Progenitor cell of endocrine pancreas (in vitro differentiated cells): ENCODE measurements at places on chromosomes 5 and 9.

- no peak overlapping the region for H3K27ac ChIP-seq
- peaks cover 10% of the 10 kb centered on the region for H3K4me1 ChIP-seq
- no peak for DNase-seq
Measured at GRCh38 chr5:110342683-110343082, 383.8 kb downstream of the TMEM232 start.

- DNase-seq, result no peak
- H3K27ac ChIP-seq, result no peak overlapping the region
- H3K4me3 ChIP-seq, result no peak overlapping the region
- no peaks in the 10 kb centered on the region for H3K4me1 ChIP-seq
- no peaks in the 10 kb centered on the region for H3K27me3 ChIP-seq
Measured at GRCh38 chr9:89204801-89205200, 26.2 kb upstream of the SHC3 start.

DNA sequence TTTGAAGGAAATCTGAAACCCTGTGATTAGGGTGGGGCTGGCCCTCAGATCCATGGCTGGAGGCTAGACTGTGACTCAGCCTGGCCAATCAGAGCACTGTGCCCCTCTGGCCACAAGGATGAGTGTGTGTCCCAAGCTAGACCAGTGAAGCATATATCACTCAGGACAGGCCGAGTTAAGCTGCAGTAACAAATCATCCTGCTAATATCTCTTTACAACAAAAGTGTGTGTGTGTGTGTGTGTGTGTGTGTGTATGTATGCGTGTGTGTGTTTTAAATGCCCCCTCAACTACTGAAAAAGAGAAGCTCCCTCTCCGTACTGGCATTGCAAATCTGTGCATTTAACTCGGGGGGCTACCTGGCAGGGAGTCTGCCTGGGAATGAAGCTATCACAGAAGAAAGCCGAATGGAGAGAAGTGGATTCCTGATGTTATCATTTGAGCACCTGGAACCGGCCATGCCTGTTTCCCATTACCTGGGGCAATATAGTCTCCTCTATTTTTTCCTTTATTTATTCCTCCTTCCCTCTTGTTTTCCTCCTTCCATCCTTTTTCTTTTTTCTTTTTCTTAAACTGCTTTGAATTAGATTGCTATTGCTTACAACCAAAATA is 25.6 kb downstream of the STC2 start:
- H3K4me1 ChIP-seq, result peaks cover 42% of the 10 kb centered on the region
- no peak overlapping the region for H3K4me3 ChIP-seq
- H3K27me3 ChIP-seq, result peaks cover 4% of the 10 kb centered on the region
- peak overlapping the region; percentile 94 for H3K27ac ChIP-seq

DNA sequence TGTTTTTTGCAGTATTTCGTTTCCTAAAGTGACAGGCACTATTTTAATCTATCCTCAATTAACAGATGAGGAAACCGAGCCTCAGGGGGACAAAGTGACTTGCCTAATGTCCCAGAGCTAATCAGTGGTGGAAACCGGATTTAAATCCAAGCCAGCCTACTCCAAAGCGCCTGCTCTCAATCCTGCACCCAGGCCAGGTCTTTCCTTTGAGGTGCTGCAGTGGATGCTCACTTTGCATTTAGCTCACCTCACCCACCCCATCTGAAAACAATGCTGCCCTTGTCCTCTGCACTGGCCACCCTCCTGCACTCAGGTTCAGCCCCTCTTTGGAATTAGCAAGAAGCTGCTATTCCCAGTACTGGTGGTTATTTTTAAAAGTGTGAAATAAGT is 16.0 kb downstream of the ANGPTL2 start:
- H3K4me1 ChIP-seq, result peaks cover 6% of the 10 kb centered on the region
- peaks cover 4% of the 10 kb centered on the region for H3K36me3 ChIP-seq
- DNase-seq, result no peak
- no peak overlapping the region for H3K4me3 ChIP-seq

DNA sequence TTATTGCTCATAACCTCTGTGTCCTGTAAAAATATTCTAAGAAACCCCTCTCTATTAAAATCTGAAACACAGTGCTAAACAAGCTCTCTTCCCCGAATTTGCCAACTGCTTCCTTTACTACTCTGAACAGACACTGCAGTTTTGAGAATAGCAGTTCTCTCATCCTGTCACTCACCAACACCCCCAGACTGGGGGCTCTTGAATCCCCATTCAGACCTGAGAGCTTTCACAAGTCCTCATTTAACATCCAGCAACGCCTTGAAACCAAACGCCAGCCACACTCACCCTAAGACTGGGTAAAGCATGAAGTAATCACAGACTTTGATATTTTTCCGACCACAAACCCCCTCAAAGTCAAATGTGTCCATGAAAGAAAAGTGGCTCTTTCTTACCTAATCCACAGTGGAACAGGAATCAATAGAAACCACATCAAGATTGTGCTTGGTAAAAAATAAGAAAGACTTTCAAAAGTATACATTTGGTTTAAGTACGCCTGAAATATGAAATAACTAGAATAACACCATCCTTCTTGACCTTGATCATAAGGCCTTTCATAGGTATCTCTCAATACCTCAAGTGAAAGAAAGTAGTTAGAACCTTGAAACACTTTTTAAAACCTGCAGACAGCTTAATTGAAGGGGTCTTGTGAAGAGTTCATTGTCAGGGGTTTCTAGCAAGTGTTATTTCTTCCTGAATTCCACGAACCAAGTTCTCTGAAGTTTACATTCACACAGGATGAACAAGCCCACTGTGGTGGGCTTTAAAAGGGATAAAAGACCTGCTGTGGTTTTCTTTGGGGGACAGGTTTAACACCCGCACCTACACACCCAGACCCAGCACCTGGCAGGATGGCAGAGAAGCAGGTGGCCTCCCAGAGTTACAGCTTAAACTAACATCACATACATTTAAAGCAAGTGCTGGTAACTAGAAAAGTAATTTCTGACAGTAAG is 412.6 kb downstream of the MLLT3 start:
- no peak overlapping the region for H3K27ac ChIP-seq
- H3K4me1 ChIP-seq, result no peaks in the 10 kb centered on the region
- no peaks in the 10 kb centered on the region for H3K27me3 ChIP-seq
- no peak overlapping the region for H3K4me3 ChIP-seq
- H3K36me3 ChIP-seq, result no peaks in the 10 kb centered on the region
- no peak for DNase-seq

- H3K27ac ChIP-seq, result no peak overlapping the region
- H3K36me3 ChIP-seq, result peaks cover 2% of the 10 kb centered on the region
- peaks cover 4% of the 10 kb centered on the region for H3K4me1 ChIP-seq
- no peak overlapping the region for H3K4me3 ChIP-seq
Measured at GRCh38 chr9:27442464-27442863, 81.6 kb upstream of the IFNK start.

DNA sequence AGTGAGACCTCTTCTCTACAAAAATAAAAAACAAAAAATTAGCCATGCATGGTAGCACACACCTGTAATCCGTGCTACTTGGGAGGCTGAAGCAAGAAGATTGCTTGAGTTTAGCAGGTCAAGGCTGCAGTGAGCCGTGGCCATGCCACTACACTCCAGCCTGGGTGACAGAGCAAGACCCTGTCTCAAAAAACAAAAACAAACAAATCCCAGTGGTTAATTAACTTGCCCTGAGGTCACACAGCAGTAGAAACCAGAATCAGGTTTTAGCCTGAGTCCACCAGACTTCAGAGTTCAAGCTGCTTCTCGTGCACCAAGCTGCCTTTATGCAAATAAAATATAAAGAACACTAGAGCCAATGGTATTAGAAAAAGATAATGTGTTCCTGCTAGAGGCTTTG is 169.7 kb downstream of the GOLPH3 start:
- no peaks in the 10 kb centered on the region for H3K27me3 ChIP-seq
- peaks cover 6% of the 10 kb centered on the region for H3K4me1 ChIP-seq
- no peak overlapping the region for H3K4me3 ChIP-seq
- DNase-seq, result no peak
- no peak overlapping the region for H3K27ac ChIP-seq
- H3K36me3 ChIP-seq, result no peaks in the 10 kb centered on the region

DNA sequence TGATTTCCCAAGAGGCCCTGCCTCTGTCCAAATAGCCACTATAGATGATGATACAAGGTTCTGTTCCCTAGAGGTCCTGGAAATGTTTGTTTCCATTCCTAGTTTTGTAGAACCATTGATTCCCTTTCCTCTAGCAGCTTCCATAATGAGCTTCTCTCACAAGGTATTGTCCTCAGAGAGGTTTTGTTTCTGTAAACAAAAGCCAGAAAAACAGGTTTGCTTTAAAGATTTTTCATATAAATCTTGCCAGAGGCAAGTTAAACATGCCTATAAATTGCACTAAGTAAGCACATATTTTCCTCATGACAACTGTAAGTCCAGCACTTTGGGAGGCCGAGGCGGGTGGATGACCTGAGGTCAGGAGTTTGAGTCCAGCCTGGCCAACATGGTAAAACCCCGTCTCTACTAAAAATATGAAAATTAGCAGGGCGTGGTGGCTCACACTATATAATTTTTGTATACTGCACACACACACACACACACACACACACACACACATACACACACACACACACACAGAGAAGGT is 1787.7 kb downstream of the EFNA5 start:
- no peaks in the 10 kb centered on the region for H3K27me3 ChIP-seq
- DNase-seq, result no peak
- no peaks in the 10 kb centered on the region for H3K36me3 ChIP-seq
- no peak overlapping the region for H3K4me3 ChIP-seq

GRCh38 chr5:61229416-61229815 is 67.1 kb upstream of the SMIM15 start:
- no peaks in the 10 kb centered on the region for H3K27me3 ChIP-seq
- H3K36me3 ChIP-seq, result no peaks in the 10 kb centered on the region
- peaks cover 5% of the 10 kb centered on the region for H3K4me1 ChIP-seq

DNA sequence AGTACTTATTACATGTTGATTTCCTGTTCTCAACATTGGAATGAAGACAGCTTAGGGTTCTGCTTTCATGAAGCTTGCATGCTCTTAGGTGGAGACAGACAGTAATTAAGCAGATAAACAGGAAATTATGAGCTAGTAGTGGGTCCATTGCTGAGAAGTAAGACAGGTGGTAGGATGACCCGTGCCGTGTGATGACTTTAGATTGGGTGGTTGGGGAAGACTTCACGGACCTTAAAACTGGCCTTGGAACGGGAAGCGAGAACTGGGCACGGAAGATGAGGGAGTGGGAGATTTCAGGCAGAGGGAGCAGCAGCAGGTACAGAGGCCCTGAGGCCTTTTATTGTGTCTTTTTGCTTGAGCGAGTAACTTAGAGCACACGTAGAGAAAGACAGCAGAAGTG is 27.2 kb downstream of the ABL1 start:
- no peak overlapping the region for H3K4me3 ChIP-seq
- H3K36me3 ChIP-seq, result peaks cover 32% of the 10 kb centered on the region

- DNase-seq, result no peak
- no peak overlapping the region for H3K4me3 ChIP-seq
- H3K27me3 ChIP-seq, result peaks cover 27% of the 10 kb centered on the region
Measured at GRCh38 chr5:151902215-151902614, 22.4 kb downstream of the GLRA1 start.

DNA sequence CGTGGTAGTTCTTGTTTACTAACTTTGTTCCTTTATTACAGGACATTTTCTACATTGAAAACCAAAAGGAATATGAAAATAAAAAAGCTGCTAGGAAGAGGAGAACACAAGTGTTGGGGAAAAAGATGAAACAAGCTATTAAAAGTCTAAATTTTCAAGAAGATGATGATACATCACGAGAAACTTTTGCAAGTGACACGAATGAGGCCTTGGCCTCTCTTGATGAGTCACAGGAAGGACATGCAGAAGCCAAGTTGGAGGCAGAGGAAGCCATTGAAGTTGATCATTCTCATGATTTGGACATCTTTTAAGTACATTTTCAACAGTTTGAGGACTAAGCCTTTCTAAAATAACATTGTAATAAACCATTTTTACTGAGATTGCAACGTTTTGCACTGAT is 23.8 kb downstream of the PHAX start:
- no peak for DNase-seq
- peaks cover 20% of the 10 kb centered on the region for H3K36me3 ChIP-seq
- no peak overlapping the region for H3K4me3 ChIP-seq
- no peaks in the 10 kb centered on the region for H3K27me3 ChIP-seq
- H3K4me1 ChIP-seq, result peaks cover 2% of the 10 kb centered on the region

GRCh38 chr5:171816666-171817065 is 31.0 kb downstream of the SMIM23 start:
- no peaks in the 10 kb centered on the region for H3K27me3 ChIP-seq
- H3K4me3 ChIP-seq, result no peak overlapping the region
- H3K4me1 ChIP-seq, result no peaks in the 10 kb centered on the region
- H3K36me3 ChIP-seq, result no peaks in the 10 kb centered on the region
- no peak for DNase-seq

- H3K36me3 ChIP-seq, result no peaks in the 10 kb centered on the region
- peaks cover 26% of the 10 kb centered on the region for H3K4me1 ChIP-seq
- peaks cover 7% of the 10 kb centered on the region for H3K27me3 ChIP-seq
- H3K27ac ChIP-seq, result no peak overlapping the region
- no peak overlapping the region for H3K4me3 ChIP-seq
Measured at GRCh38 chr5:133941456-133942196, 26.8 kb downstream of the C5orf15 start.

GRCh38 chr9:96245399-96245798 is 56.6 kb downstream of the HSD17B3 start:
- H3K27me3 ChIP-seq, result peaks cover 3% of the 10 kb centered on the region
- DNase-seq, result no peak

- no peaks in the 10 kb centered on the region for H3K36me3 ChIP-seq
- no peak for DNase-seq
- H3K27ac ChIP-seq, result no peak overlapping the region
Measured at GRCh38 chr9:117938086-117938485, 233.9 kb downstream of the TLR4 start.

GRCh38 chr5:134268019-134268601 is 42.2 kb upstream of the PPP2CA start:
- no peaks in the 10 kb centered on the region for H3K27me3 ChIP-seq
- no peak for DNase-seq
- H3K36me3 ChIP-seq, result no peaks in the 10 kb centered on the region
- H3K4me1 ChIP-seq, result no peaks in the 10 kb centered on the region
- no peak overlapping the region for H3K4me3 ChIP-seq

DNA sequence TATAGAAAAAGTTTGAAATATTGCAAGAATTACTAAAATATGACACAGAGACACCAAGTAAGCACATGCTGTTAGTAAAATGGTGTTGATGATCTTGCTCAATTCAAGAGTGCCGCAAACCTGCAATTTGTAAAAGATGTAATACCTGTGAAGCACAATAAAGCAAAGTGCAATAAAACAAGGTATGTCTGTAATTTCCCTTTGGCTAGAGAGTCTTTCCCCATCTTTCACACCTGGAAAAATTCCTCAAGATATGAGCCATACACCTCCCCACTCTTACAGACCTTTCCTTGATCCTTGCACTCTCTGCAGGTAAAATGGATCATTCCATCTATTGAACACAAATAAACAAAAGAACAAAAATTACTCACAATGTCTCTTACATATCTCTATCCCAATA is 597.8 kb downstream of the EFNA5 start:
- peaks cover 3% of the 10 kb centered on the region for H3K36me3 ChIP-seq
- no peaks in the 10 kb centered on the region for H3K4me1 ChIP-seq
- DNase-seq, result no peak
- H3K4me3 ChIP-seq, result no peak overlapping the region
- no peaks in the 10 kb centered on the region for H3K27me3 ChIP-seq
